Left ventricle myocardium inferior (tissue), 1 donor: ENCODE measurements at places on chromosomes 7 and 10.

- DNase-seq = no peak
These were observed 3.1 kb downstream of the JCAD start for GRCh38 chr10:30056281-30056680.

DNA sequence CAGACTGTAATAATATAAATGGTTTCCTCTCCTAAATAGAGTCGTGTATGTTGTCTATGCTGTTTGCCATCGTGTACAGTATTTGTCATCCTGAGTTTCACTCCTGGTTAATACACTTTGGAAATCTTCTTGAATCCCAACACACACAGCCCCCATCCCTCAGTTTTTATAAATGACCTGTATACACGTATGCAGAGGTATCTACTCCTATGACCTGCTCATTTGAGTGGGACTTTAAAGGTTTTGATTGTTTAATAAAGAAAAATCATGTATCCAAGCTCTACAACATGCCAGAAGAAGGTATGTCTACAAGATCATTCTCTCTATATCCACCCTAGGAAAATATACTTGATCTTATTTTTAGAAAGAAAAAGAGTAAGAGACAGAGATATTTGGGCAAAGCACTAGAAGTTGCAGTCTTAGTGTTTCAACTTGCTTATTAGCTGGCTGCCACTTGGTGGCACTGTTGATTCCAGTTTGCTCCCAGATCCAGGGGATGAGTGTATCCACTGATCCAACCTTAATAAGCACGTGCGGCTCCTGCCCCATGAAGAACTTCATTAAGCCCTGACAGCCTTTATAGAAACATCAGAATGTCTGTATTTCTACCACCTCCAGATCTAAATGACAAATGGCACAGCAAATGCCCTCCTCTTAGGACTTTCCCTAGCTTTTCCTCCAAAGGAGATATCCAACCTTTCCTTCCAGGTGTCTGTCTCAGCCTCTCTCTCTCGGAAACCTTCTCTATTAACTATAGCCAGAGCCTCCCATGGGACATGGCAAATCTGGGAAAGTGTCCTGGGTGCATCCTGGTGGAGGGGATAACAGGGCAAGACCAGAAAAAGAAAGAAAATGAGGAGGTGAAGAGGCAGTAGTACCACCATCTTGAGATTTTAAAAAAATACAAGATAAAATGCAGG, 181.6 kb upstream of the NEBL start:
- DNase-seq = peak; percentile 38

GRCh38 chr10:677038-677437, 12.4 kb downstream of the DIP2C start:
- no peak for DNase-seq

DNA sequence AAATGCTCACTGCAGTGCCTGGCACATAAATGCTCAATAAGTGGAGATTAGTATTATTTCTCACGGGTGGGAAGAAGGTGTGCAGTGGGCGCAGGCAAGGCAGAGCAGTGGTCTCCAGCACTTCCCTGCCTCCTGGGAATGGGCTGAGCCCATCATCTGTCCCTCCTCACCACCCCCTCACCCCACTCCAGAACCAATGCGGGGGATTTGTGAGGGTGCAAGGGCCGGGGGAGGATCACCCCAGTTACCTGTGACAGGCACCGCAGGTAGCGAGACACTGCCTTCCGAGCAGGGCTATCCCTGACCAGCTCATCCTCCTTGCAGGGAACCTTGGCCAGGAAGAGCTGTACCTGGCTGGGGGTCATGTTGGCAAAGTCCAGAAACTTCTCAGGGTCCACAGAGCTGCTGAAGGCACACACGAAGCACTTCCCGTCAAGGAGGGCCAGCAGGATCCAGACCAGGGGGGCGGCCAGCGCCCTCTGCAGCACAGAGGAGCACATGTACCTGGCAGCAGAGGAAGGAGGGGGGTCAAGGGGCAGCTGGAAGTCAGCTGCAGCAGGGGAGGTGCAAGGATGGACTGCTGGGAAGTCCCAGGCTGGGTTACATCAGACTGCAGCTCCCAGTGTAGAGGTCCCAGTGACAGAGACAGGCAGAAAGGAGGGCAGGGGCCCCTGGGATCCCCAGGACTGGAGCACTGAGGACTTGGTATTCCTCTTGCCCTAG, 2.8 kb downstream of the CALHM3 start:
- no peak for DNase-seq

DNA sequence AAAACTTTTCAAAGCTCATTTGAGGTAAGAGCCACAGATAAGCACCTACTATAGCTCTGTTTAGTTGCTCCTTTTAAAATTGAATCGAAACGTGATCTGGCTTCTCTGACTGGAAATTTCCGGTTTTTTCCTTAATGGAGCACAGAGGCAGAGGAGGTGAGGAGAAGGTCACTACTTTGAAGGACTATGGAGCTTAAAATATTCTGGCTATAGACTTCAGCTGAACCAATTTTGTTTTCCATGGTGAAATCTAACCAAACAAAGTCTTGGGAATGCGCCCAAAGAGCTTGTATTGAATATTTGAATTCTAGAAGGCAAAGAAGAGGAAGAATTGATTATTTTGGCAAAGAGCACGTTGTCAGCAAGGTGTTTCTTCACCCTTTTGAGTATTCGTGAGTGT, 711.1 kb downstream of the SUGCT start:
- DNase-seq = no peak
